Endodermal cell (in vitro differentiated cells): ENCODE measurements at places on chromosomes 3 and 15. TPM values are rescaled to one million over a fixed set of nuclear protein-coding genes. Genes with fewer than 3 reads are reported as not detected.
A peak's percentile ranks its signal among the peaks of the same experiment; 100 is the strongest.

The SLC2A2 gene
- 0.20 and 0.24 TPM in 2 replicates for total RNA-seq

The MYRIP gene
- total RNA-seq: 3.9 and 4.6 TPM in 2 replicates

The MFSD1 gene
- total RNA-seq: 6.0 to 11.7 TPM (median 8.2 TPM) in 3 replicates

The ILDR1 gene
- total RNA-seq: 2.0 and 2.3 TPM in 2 replicates

The ACP3 gene
- 15.3 and 17.0 TPM in 2 replicates for total RNA-seq

The SCN5A gene
- total RNA-seq: 2.0 to 4.5 TPM (median 3.3 TPM) in 3 replicates

The ADAMTSL3 gene
- 1.7 to 3.7 TPM (median 3.4 TPM) in 3 replicates for total RNA-seq

The LYZL4 gene
- not detected in 2 replicates for total RNA-seq

The CYP8B1 gene
- not detected in 2 replicates for total RNA-seq

The SIN3A gene
- 85.7 to 123 TPM (median 114 TPM) in 3 replicates for total RNA-seq

The ITPKA gene
- total RNA-seq: 0.56 and 0.75 TPM in 2 replicates

DNA sequence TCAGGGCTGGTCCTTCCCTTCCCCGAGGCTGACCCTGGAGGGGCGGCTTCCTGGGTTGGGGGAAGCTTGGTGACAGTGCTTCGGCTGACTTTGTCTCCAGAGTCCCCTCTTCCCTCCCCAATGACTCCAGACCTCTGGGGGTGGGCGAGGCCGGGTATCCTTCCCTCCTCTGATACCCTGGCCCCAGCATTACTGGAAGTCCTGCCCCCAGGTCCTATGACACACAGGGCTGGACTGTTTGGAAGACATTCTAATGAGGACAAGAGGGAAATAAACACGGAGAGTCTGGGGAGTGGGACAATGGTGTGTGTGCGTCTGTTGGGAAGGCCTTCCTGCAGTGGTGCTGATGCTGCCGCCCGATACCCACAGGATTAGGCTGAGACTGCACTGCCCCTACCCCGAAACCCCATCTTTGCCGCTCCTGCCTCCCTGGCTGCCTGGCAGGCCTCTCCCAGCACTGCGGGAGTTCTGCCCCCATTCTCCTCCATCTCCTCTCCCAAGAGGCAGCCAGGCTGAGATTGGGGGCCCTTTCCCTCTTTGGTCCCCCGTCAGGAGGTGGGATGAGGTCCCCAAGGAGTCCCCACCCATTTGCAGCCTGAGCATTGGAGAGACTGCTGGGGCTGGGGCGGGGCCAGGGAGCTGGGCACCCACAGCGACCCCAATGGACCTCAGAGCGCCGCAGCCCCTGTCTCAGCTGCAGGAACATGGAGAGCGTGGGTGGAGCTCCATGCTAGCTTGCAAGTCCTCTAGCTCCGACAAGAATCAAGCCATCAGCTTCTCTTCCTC is 29.7 kb upstream of the FBLN2 start:
- DNase-seq: peak; percentile 73
- no peaks in the 10 kb centered on the region for H3K36me3 ChIP-seq
- no peaks in the 10 kb centered on the region for H3K4me1 ChIP-seq
- no peak overlapping the region for H3K27ac ChIP-seq
- H3K27me3 ChIP-seq: no peaks in the 10 kb centered on the region

- H3K36me3 ChIP-seq: no peaks in the 10 kb centered on the region
- no peaks in the 10 kb centered on the region for H3K4me1 ChIP-seq
- no peak overlapping the region for H3K27ac ChIP-seq
- no peak for DNase-seq
- no peaks in the 10 kb centered on the region for H3K27me3 ChIP-seq
Measured at GRCh38 chr3:185844051-185844450, 19.2 kb upstream of the IGF2BP2 start.

DNA sequence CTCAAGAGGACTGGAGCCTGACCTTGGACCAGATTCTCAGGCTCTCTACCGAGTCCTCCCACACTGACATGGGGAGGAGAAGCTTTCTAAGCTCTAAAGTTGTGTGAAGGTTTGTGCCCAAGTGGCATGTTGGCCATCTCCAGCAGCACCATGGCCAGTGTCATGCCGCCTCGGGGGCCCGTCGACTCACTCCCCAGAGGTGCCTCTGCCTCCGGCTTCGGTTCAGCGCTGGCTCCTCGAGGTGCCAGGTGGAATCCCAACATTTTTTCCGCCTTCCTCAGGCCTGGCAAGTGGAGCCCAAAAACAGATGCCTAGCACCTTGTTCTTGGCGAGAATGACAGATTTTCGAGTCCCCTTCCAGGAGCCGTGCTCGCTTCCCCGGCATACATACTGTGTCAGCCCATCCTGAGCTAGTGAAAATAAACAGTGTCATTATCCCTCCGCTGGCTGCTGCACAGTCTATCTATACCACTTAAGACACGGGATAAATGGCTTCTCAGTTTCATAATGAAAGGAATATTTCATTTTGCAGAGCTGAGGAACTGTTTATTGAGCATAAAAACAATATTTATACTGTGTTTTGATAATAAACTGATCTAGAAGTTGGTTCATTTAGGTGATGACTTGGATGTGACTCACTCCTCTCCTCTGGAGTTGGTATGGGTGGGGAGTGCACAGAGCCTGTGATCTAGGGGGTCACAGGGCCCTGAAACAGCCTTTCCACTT is 328.5 kb upstream of the TLE3 start:
- no peaks in the 10 kb centered on the region for H3K36me3 ChIP-seq
- no peak for DNase-seq
- H3K27me3 ChIP-seq: no peaks in the 10 kb centered on the region

DNA sequence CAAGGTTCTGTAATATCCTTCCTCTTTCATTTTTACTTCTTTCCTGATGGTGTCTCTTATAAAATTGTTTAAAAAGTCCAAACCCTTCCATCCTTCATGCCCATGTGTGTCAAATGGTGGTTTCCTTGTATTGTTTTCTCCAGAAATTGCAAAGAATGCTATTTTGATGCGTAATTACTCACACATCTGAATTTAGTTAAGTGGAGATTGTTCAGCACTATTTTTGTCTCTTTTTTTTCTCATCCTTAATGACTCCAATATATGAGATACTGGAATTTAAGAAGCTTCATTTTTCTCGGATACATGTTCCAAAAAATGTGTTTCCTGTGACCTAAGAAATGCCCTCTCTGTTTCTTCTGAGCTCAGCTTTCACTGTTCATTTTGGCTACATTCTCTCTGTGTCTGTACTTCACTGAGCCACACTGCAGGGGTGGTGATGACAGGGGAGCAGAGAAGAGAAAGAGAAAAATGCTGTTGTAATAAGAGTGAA is 799.8 kb downstream of the DIPK2A start:
- H3K36me3 ChIP-seq: no peaks in the 10 kb centered on the region
- DNase-seq: no peak
- H3K4me3 ChIP-seq: no peak overlapping the region
- no peak overlapping the region for H3K27ac ChIP-seq
- H3K4me1 ChIP-seq: no peaks in the 10 kb centered on the region

DNA sequence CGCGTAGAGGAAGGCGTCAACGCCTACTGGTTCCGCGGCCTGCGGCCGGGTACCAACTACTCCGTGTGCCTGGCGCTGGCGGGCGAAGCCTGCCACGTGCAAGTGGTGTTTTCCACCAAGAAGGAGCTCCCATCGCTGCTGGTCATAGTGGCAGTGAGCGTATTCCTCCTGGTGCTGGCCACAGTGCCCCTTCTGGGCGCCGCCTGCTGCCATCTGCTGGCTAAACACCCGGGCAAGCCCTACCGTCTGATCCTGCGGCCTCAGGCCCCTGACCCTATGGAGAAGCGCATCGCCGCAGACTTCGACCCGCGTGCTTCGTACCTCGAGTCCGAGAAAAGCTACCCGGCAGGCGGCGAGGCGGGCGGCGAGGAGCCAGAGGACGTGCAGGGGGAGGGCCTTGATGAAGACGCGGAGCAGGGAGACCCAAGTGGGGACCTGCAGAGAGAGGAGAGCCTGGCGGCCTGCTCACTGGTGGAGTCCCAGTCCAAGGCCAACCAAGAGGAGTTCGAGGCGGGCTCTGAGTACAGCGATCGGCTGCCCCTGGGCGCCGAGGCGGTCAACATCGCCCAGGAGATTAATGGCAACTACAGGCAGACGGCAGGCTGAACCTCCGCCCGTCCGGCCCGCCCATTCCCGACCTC is 4.1 kb downstream of the ISLR2 start:
- peak; percentile 95 for DNase-seq
- peaks cover 79% of the 10 kb centered on the region for H3K27me3 ChIP-seq
- no peak overlapping the region for H3K4me3 ChIP-seq
- no peak overlapping the region for H3K27ac ChIP-seq
- no peaks in the 10 kb centered on the region for H3K4me1 ChIP-seq
- no peaks in the 10 kb centered on the region for H3K36me3 ChIP-seq

- no peak overlapping the region for H3K4me3 ChIP-seq
- peak; percentile 46 for DNase-seq
- H3K27ac ChIP-seq: no peak overlapping the region
- H3K27me3 ChIP-seq: no peaks in the 10 kb centered on the region
Measured at GRCh38 chr3:45551214-45552010, 43.1 kb upstream of the LIMD1 start.

GRCh38 chr3:58532794-58533220 is 4.2 kb downstream of the ACOX2 start:
- H3K36me3 ChIP-seq: no peaks in the 10 kb centered on the region
- no peak overlapping the region for H3K4me3 ChIP-seq
- no peaks in the 10 kb centered on the region for H3K27me3 ChIP-seq
- peaks cover 27% of the 10 kb centered on the region for H3K4me1 ChIP-seq

GRCh38 chr3:186942168-186942567 is 11.8 kb downstream of the ST6GAL1 start:
- DNase-seq: no peak
- H3K4me3 ChIP-seq: no peak overlapping the region
- H3K27me3 ChIP-seq: no peaks in the 10 kb centered on the region
- H3K36me3 ChIP-seq: peaks cover 19% of the 10 kb centered on the region
- no peak overlapping the region for H3K27ac ChIP-seq

DNA sequence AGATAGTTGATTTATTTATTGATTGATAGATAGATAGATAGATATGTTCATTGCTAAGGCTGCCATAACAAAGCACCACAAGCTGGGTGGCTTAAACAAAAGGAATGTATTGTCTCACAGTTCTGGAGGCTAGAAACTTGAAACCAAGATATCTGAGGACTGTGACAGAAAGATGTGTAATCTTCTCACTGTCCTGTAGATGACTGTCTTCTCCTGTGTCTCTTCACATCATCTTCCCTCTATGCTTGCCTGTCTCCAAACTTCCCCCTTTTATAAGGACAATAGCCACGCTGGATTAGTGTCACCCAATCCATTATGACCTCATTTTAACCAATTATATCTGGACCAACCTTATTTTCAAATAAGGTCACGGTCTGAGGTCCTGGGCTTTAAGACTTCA is 40.9 kb downstream of the GNB4 start:
- no peaks in the 10 kb centered on the region for H3K27me3 ChIP-seq
- H3K36me3 ChIP-seq: peaks cover 10% of the 10 kb centered on the region
- no peak for DNase-seq
- H3K27ac ChIP-seq: no peak overlapping the region

- no peaks in the 10 kb centered on the region for H3K36me3 ChIP-seq
- peak; percentile 48 for DNase-seq
- no peak overlapping the region for H3K27ac ChIP-seq
- no peak overlapping the region for H3K4me3 ChIP-seq
- H3K4me1 ChIP-seq: no peaks in the 10 kb centered on the region
Measured at GRCh38 chr15:20351448-20351971, 190.1 kb downstream of the GOLGA6L6 start.

DNA sequence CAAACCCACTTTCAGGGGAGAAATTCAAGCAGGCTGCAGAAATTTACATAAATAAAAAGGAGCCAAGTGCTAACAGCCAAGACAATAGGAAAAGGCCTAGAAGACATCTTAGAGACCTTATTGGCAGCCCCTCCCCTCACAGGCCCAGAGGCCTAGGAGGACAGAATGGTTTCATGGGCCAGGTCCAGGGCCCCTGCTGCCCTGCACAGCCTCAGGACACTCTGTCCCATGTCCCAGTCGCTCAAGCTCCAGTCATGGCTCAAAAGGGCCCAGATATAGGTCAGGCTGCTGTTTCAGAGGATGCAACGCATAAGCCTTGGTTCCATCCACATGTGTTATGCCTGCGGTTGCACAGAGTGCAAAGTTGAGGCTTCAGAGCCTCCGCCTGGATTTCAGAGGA is 55.8 kb downstream of the SLC41A3 start:
- DNase-seq: no peak
- no peak overlapping the region for H3K27ac ChIP-seq
- peak overlapping the region; percentile 68 for H3K4me3 ChIP-seq
- peaks cover 36% of the 10 kb centered on the region for H3K36me3 ChIP-seq

DNA sequence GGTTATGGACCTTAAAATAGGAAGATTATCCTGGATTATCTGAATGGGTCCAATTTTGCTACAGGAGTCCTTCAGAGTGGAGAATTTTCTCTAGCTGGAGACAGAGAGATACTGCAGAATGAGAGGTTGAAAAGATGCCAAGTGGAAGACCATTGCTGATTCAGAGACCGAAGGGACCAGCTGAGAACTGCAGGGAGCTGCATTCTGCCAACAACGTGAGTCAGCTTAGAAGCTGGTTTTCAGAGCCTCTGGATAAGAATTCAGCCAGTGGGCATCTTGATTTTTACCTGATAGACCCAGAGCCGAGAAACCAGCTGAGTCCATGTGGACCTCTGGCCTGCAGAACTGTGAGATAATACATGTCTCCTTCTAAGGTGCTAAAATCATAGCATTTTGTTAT is 234.0 kb downstream of the NR2F2 start:
- no peak overlapping the region for H3K4me3 ChIP-seq
- H3K36me3 ChIP-seq: no peaks in the 10 kb centered on the region
- H3K27me3 ChIP-seq: no peaks in the 10 kb centered on the region
- no peaks in the 10 kb centered on the region for H3K4me1 ChIP-seq

DNA sequence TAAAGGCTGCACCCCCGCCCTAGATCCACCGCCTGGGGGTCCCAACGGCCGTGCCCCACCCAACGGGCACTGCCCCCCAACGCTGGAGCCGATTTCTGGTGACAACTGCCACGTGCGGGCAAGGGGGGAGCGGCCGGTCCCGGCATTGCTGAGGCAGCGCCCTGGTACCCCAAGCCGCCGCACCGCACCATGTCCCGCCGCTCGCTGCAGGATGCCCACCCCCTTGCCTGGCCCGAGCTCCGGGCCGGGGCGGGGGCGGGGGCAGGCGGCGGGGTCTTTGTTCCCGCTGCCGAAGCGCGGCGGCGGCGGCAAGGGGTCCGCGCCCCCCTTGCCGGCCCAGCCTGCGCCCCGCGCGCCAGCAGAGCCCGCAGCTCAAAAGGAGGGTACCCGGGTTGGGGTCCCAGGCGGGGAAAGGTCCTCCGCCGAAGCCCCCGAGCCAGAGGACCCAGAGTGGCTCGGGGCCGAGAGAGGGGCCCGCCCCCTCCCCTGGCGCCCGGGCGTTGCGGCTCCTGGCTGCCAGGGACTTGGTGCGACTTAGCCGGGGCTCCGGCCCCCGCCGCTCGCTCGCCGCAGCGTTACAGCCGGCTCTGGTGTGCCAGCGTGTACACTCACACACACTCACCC is 678 bp downstream of the SEMA7A start:
- peaks cover 8% of the 10 kb centered on the region for H3K27me3 ChIP-seq
- peak overlapping the region; percentile 82 for H3K4me3 ChIP-seq
- H3K4me1 ChIP-seq: peaks cover 9% of the 10 kb centered on the region
- H3K27ac ChIP-seq: peak overlapping the region; percentile 56

GRCh38 chr3:51270559-51270958 is 114.5 kb upstream of the MANF start:
- no peak for DNase-seq
- no peaks in the 10 kb centered on the region for H3K36me3 ChIP-seq
- H3K27ac ChIP-seq: no peak overlapping the region
- H3K4me3 ChIP-seq: no peak overlapping the region
- H3K27me3 ChIP-seq: no peaks in the 10 kb centered on the region

- H3K4me3 ChIP-seq: no peak overlapping the region
- no peaks in the 10 kb centered on the region for H3K27me3 ChIP-seq
- no peaks in the 10 kb centered on the region for H3K36me3 ChIP-seq
- DNase-seq: no peak
Measured at GRCh38 chr15:71629781-71630474, 180.4 kb upstream of the NR2E3 start.
